ENCODE measurements at places on chromosomes 6 and 20.

GRCh38 chr6:34648806-34649205, 47.8 kb downstream of the ILRUN start:
- DNase-seq, result no peak

GRCh38 chr6:168161371-168161750, 82.3 kb upstream of the FRMD1 start:
- DNase-seq, result no peak

GRCh38 chr6:103797738-103798137, 1062.0 kb downstream of the HACE1 start:
- DNase-seq, result no peak

DNA sequence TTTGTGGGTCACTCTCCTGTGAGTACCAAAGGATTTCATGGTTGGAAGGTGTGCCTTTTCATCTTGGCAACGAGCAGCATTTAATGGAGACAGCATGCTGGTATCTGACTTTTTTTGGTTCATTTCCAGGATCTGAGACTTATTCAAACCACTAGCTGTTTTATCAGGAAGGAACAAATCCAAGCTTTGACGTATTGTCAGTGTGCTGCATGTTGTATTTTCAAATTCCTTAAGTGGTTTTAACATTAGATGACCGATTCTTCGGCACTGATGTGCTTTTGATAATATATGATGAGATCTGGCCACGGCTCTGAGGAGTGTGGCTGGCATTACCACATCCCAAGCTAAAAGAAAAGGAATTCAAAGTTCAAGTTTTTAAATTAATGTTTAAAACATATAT, 6.4 kb downstream of the RMND1 start:
- peak; percentile 76 for DNase-seq

- DNase-seq, result peak; percentile 35
Observed at GRCh38 chr6:7446619-7447325, 57.2 kb downstream of the RIOK1 start.

DNA sequence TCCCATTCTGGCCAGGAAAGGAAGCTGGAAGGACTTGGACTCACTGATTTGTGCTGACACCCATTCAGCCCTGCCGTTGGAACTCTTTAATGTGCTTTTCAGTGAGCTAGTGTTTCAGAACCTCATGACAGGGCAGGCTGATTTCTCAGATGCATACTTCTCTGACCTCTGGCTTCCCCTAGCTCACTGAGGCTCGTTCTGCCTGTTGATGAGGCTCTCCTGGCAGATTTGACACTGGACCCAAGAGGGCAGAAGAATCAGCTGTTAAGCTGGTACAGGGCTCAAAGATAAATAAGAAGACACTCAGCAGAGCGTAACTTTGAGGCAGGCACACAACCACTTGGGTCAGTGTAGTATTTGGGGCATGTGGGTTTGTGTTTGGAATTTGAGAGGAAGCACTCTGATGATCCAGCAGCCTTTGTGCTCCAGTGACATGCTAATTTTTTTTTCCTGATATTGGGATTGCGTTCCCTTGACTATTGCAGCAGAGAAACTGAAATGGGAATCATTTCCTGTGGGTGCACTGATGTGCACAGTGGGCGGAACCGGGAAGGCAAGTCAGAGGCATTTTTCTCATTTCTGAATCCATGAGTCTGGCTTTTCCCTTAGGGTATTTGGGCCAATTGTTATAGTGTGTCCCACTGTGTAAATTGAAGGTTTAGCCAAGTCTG, 80.2 kb downstream of the CARMIL1 start:
- peak; percentile 84 for DNase-seq

All from fibroblast of skin of right quadriceps (primary cell).